NCI-H1092 (cell line): ENCODE measurements at places on chromosomes 5 and 9.
A peak's percentile ranks its signal among the peaks of the same experiment; 100 is the strongest.

DNA sequence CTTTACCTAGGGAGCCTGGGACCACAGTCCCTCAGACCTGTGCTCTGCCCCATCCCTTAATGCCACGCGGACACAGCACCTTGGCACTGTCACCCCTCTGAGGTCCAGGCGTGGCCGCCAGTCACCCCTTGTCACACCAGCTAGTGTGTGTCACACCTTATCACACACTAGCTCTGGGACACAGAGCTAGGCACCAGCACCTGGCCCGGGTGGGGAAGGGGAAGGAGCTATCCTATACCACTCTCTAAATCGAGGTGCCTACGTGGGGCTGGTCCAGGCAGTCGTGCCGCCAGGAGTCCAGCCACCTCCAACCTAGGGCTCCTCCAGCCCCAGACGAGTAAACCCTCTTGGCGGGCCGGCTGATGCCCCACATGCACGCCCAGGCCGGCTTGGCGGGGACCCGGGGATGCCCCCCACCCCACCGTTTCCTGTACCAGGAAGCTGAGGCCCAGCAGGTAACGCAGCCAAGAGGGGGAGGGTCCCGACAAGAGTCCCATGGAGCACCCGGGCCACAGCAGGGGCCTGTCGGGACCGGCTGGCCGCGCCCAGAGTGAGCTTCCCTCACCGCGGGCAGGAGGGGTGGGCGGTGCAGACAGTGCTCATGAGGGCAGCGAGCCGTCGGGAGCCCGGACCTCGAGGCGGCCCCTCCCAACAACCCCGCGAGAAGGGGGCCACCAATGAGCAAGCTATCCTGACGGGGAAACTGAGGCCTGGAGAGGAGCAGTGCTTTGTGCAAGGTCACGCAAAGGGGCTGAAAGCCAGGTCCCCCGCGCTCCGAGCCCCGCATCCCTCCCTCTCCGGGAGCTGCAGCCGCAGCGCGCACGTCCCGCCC is 550 bp downstream of the CORO2A start:
- DNase-seq: no peak

- DNase-seq: no peak
Measured at GRCh38 chr5:60563696-60564324, 136.2 kb downstream of the DEPDC1B start.

DNA sequence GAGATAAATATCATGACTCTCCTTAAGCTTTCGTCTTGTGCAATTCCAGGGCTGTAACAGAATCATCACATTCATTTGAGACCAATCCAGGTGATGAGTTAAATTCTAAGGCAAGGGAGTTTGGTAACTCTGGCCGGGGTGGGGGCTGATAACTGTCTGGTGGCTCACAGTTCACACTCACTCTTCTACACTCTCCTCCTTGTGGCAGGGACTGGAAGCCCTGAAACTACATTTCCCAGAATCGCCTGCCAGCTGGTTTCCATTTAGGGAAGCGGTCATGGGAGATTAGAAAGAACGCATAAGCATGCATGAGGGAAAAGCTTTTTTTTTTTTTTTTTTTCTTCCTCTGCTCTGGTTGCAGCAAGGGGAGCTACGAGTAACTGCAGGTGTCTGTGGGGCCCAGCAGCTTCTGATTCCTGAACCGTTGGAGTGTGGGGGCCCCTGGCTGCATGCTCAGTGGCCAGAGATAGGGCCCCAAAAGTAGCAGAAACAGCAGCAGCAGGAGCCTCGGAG is 154.8 kb upstream of the TBC1D2 start:
- DNase-seq: no peak

DNA sequence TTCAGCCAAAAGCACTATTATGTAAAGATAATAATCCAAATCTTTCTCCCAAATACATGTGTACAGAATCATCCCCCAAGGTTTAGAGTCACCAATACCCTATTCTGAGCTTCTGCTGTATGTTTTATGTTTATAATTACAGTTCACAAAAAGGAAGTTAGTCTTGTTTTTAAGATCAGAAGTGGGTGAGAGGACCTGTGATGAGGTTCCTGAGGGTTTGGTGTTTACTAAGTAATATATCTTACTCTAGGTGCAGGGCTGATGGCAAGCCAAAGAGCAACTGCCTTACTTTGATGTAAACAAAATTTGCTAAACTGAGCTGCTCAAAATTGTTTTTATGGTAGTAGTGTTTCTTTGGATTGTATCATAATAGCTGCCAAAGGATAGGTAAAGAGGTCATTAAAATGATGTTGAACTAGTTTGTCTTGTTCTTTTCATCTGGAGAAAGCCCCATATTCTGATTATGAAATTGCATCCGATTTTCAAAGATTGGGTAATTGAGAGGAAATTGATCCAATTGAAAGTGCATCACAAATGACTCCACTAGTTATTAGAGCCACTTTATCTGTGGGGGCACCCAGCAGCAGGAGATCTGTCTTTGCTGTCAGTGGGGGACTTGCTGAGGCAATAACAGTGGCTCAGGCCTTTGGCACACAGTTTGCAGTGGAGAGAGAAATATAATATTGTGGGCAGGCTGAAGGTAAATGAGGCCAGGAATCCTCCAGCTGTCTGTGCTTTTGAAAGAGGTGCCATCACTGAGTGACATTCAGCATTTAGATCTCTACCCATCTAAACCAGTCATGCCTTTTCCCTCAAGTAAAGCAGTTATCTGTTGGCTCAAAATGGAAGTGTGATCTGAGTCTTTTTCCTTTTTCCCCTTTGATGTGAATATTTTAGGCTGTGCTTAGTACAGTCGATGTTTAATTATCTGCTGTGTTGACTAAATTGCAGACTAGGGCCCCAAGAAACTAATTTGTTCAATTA is 14.1 kb downstream of the TRIM32 start:
- DNase-seq: peak; percentile 1

GRCh38 chr5:126479810-126480209 is 56.6 kb downstream of the GRAMD2B start:
- DNase-seq: no peak

DNA sequence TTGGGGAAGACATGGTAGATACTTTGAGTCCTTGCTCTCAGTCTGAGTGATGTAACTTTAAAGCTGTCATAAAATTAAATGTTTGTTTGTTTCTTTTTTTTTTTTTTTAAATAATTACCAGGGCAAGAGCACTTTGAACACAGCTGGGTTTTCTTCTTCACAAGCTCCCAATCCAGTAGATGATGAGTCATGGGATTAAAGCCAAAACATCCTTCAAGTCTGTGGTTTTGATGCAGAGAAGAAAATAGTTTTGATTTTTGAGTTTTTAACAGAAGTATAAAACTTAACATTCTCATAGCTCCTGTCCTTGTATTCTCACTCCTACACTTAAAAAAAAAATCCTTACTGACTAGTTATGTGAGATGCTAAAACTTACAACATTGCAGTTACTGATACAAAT is 34.8 kb upstream of the IL31RA start:
- no peak for DNase-seq

DNA sequence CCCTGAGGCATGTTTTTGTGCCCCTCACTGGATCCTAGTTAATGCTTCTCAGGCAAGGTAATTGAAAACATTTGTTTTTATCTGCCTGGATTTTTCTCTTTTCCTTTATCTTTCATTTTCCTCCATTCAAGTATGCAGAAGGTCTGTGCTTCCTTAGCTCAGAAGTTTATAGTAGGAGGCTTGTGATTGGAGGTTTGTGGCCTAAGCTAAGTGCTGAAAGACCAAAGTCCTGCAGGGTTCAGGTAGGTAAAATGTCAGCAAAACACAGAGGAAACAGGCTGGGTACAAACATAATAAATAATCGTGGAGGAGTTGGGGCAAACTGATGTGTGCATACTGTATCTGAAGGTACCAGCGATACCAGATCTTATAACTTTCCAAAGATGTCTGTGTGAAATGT is 230.9 kb upstream of the KLF4 start:
- DNase-seq: no peak

- no peak for DNase-seq
Measured at GRCh38 chr5:36605241-36605640, 1.2 kb upstream of the SLC1A3 start.

GRCh38 chr9:28445211-28445610 is 871.9 kb upstream of the C9orf72 start:
- no peak for DNase-seq

GRCh38 chr9:27033815-27034403 is 28.4 kb upstream of the LRRC19 start:
- peak; percentile 37 for DNase-seq

DNA sequence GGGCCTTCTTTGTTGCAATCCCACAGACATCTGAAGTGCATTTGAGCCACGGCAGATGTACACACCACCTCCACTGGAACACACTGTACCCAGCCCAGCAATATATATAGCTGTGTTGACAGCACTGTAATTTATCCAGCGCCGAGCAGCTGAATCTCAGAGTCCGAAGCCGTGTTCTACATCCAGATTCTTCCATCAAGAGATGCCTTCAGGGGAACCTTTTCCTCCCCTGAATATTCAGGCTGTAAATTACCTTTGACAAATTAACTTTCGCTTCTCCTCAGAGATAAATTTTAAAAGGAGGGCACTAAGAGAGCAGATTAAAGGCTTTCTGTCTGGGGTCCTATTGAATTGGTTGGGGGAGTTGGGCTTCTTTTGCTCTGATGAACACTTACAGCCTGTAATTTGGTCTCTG is 76.4 kb downstream of the ROR2 start:
- no peak for DNase-seq

GRCh38 chr5:90529194-90529938 is at the start of gene LYSMD3:
Gene LYSMD3, minus strand, starts transcription at chr5:90529584. Its CDS starts 4,295 bp downstream, at chr5:90525289.
- DNase-seq: peak; percentile 88

- no peak for DNase-seq
Measured at GRCh38 chr5:44412286-44412685, 23.1 kb upstream of the FGF10 start.

- no peak for DNase-seq
Measured at GRCh38 chr9:98226957-98227356, 28.5 kb downstream of the TBC1D2 start.

GRCh38 chr5:128591598-128592455 is 53.8 kb upstream of the FBN2 start:
- no peak for DNase-seq

- DNase-seq: no peak
Measured at GRCh38 chr5:164012371-164012770, 507.0 kb downstream of the MAT2B start.

DNA sequence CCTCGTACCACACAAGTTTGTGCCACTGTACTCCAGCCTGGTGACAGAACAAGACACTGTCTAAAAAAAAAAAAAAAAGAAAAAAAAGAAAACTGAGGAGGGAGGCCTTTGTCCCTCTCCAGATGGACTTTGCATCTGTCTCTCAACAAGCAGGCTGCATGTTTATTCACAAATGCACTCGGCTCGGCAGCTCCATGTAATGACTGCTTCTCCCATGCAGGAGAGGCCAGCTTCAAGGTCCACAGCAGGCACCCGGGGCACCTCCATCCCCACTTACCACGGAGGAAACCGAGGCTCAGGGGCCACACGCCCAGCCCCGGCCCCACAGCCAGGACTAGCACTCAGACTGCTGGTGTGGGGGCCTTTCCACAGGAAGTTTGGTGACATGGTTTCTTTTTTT is 13.1 kb upstream of the NCS1 start:
- DNase-seq: no peak

DNA sequence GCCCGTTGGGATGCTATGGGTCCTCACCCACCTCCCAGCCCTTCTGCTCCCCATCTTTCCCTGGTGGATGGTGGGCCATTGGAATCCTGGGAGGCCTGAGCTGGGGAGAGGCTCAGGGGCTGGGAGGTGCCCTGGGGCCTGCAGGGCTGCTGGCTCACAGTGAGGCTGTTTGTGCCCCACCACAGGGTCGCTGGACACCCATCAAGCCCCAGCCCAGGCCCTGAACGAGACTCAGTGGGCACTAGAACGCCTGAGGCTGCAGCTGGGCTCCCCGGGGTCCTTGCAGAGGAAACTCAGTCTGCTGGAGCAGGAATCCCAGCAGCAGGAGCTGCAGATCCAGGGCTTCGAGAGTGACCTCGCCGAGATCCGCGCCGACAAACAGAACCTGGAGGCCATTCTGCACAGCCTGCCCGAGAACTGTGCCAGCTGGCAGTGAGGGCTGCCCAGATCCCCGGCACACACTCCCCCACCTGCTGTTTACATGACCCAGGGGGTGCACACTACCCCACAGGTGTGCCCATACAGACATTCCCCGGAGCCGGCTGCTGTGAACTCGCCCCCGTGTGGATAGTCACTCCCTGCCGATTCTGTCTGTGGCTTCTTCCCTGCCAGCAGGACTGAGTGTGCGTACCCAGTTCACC is 4.9 kb upstream of the AIF1L start:
- DNase-seq: peak; percentile 9

GRCh38 chr5:89087551-89088318 is 204.8 kb upstream of the MEF2C start:
- DNase-seq: no peak

DNA sequence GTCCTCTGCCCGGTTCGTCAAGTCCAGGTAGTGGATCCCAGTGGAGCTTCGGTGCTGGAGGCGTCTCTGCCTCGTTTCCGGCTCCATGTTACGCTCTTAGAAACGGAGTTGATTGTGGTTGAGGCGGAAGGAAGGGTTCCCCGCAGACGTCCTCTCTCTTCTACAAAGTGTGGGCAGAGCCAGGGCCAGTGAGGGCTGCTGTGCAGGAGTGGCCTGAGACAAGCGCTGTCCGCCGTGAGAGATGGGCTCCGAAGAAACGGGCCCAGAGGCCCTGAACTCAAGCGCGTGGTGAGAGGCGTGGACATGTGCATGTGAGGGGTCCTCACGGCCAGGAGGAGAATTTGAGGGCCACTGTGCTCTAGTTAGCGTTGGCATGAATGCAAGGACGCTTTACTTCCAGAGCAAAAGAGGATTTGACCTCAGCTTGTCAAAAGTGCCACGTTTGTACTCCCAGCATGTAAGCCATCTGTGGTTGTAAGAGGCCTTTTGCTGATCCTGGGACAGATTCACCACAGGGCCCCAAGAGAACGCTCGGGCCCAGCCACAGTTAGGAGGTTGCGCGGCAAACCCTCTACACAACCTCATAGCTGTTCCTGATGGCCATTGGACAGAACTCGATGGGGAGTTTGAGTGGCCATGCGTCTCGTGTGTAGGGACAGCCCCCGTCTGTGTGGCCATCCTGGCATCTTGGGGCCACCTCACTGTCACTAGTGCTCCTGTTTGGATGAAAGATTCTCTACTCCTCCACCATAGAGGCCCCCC is 10.2 kb downstream of the MAN1B1 start:
- no peak for DNase-seq

- DNase-seq: no peak
Measured at GRCh38 chr5:151047814-151048425, 27.5 kb downstream of the GPX3 start.

GRCh38 chr9:100058699-100059579 is 39.9 kb downstream of the ERP44 start:
- DNase-seq: no peak

- DNase-seq: no peak
Measured at GRCh38 chr9:123387686-123388085, 31.7 kb downstream of the CRB2 start.

DNA sequence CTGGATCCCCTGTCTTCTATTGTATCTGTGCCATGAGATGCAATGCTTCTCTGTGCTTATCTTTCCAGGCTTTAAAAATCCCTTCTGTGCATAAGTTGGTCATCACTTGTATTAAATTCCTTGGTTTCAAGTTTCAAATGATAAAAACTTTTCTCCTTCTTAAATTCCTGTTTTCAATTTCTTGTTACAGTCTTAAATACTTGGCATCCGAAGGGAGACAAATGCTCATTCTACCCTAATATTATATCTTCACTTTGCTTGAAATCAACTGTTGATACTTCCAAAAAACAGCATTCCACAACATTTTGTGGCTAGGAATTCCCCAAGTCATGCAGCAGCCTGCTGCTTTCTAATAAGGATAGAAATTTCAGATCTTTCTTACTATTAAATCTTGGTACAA is 413.2 kb upstream of the ACTBL2 start:
- no peak for DNase-seq
